ENCODE measurements at places on chromosomes 5 and 9.

DNA sequence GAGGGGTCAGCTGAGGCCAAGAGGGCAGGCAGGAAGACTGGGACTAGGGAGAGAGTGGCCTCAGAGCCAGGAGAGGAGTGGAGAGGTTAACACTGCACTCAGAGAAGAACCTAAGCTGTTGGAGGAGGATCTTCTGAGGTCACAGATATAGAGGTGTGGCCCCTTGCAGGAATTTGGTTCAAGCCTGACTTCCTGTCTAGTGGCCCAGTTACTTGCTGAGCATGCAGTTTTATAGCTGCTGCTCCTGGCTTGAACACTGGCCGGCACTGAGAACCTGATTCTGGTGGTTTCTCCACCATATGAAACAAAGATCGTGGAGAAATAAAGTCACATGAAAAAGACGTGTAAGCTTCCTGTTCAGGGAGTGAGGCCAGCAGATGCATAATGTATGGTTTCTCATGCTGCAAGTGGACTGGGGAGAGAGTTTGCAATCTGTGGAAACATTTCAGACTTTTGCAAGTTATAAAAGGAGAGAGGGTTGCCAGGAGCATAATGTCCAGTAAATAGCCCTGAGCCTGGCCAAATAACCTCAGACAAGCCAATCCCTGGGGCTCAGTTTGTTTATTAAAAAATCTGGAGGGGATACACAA lies 82.6 kb downstream of the GALNT10 start:
- no peak for DNase-seq

DNA sequence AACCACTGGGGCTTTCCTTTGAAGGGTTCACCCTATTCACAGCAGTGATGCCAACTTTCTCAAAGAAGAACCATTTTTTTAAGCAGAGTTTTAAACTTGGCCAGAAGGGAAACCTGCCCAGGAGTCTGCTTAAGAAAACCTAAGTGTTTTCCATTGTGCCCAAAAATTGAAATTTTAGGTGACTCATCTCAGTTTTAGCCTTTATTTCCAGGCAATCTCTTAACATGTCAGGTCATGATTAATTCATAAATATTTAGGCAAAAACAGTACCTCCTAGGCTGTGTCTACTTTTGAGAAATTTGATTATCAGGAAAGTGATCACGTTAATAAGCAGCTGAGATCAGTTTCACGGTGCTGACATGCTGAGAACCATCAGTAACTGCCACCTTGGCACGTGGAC lies 61.9 kb downstream of the TLE1 start:
- no peak for DNase-seq

- DNase-seq = no peak
Observed at GRCh38 chr9:114172981-114173833, 17.9 kb downstream of the COL27A1 start.

DNA sequence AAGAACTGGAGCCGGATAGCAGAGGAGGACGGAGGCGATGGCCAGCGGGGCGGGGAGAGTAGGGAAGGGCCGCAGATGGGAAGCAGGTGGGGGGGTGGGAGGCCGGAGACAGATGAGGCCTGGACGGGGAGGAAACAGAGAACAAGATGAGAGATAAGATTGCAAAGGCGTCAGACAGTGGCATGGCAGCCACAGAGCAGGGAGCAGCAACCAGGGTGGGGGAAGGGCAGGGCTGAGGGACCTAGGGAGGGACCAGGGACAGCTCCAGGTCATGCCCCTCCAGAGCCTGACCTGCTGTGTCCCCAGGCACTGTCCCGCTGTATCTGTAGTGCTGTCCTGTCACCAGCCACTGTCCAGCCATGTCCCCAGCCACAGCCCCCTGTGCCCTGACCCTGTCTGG lies 49.6 kb upstream of the LMX1B start:
- DNase-seq = no peak

- DNase-seq = no peak
Observed at GRCh38 chr9:126665644-126666035, 51.9 kb downstream of the LMX1B start.

DNA sequence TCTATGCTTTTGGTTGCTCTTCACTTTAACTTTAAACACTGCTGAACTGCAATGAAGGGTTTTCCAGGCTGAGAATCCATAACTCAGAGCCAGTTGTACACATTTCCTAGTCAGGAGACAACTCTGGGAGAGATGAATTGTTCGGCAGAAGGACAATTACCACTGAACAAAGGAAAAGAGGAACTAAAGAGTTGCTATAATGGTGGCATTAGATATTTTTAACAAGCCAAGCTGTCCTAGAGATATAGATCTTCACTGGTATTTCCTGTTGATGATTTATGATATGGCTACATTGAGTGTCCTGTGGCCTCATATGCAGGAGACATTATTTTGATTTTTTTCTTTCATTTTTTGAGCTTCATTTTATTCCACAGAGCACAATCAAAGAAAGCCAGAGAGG lies 219.1 kb upstream of the PCSK5 start:
- DNase-seq = no peak

DNA sequence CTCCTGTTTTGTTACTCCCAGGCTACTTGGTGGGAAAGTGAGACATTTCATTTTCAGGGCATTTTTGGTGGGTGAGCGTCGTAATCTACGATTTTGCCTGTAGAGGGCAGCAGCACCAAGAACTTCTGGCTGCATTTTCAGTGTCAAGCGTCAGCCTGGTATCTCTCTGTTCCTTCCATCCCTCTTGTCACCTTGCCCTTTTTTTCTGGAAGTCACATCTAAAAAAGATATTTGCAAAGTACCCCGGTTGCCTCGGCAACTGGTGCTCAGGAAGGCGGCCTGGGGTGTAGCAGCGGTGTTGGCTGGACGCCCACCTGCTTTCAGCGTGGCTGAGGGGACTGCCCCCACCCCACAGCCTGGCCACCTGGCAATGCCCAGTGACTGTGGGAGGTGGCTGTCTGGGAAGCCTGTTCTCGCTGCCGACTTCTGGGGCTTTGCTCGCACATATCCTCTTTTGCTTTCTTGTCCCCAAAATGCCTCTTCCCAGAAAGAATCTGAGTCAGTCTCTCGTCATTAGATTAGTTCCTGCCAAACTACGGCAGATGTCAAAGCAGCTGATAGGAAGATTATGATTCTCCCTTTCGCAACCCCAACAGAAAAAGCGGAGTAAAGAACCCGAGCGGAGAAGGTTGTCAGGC lies 84.5 kb downstream of the ACER2 start:
- peak; percentile 42 for DNase-seq

DNA sequence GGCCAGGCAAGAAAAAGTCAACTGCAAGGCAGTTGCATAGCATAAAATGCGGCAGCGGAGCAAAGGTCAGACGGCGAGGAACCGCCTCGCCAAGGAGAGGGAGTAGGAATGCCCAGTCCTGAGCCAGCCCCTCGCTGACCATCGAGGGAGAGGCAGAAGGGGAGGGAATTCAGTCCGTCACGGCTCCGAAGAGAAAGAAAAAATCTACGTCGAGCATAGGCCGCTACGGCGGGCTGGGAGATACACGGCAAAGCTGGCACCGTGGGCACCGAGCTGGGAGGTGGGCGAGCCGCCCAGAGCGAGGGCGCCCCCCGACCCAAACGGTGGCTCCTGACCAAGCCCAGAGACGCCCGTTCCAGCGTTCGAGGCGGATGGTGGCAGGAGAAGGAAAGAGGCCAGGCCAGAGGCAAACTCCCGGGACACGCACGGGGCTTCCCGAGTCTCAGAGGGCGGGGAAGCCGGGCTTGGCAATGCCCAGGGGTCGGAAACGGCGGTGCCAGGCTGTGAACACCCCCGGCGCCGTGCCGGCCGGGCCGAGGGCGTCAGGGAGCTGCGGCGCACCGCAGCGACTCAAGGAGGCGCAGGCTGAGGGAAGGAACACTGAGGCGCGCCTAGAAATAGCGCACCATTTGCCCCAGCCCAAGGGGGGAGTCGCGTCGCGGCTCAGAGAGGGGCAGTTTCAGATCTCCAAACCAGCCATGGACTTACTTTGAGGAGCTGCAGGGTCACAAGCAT lies 518 bp downstream of the SPRY4 start:
- DNase-seq = peak; percentile 19

DNA sequence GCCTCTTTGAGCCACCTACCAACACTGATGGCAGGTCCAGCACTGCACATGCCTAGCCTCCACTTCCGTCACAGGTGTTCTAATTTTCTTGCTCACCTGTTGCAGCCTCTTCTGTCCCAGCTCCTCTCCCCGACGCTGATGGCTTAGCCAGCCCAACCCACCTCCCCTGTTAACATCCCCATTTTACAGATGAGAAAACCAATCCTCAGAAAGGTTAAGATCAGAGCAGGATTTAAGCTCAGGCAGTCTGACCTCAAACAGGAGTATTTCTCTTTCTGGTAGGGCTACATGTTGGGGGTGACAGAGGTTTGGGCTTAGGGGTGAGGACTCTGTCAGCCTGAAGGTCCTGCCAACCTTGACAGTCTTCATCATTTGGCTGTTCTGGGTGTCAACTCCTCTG lies 74.5 kb upstream of the PITX1 start:
- DNase-seq = no peak

- no peak for DNase-seq
Observed at GRCh38 chr5:80389580-80389979, 18.3 kb upstream of the ZFYVE16 start.

DNA sequence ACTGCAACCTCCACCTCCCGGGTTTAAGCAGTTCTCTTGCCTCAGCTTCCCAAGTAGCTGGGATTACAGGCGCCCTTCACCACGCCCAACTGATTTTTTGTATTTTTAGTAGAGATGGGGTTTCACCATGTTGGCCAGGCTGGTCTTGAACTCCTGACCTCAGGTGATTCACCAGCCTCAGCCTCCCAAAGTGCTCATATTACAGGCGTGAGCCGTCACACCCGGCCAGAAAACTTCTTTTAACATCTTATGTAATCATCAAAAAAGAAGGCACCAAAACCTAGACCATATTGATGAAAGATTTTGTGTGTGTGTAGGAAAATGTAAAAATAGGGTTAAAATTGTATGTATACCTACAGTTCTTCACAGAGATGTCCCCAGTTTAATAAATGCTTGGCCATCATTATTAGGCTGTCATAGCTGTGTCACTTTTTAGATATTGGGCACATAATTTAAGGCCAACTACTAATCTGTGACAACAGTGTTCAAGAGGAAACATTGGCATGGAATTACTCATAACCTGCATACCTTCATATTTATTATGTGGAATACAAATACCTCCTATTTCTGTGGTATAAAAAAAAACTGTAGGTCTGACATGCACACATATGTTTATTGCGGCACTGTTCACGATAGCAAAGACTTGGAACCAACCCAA lies 44.4 kb downstream of the RAD50 start:
- DNase-seq = no peak

DNA sequence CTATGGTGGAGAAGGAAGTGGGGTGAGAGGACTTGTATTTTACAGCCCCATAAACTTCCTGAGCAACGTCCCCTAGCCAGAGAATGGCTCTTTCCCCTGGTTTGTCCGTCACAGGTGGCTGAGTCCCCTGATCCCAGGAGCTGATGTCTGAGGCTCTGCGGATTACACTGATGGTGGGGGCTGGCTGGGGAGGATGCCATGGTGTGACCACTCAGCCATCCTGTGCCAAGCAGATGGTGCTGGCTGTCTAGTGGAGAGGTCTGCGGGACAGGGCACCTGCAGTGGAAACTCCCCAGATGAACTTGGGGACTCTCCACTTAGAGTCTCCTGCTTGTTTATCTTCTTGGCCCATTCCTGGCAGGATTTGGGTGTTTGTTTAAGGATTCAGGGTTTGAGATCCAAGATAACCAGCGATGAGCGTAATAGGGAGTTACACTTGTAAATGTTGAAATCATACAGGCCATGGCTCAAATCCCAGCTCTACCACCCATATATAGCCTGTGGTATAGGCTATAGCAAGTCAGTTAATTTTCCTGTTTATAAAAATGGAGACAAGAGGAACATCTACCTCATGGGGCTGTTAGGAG lies 4.7 kb upstream of the PTGS1 start:
- no peak for DNase-seq

DNA sequence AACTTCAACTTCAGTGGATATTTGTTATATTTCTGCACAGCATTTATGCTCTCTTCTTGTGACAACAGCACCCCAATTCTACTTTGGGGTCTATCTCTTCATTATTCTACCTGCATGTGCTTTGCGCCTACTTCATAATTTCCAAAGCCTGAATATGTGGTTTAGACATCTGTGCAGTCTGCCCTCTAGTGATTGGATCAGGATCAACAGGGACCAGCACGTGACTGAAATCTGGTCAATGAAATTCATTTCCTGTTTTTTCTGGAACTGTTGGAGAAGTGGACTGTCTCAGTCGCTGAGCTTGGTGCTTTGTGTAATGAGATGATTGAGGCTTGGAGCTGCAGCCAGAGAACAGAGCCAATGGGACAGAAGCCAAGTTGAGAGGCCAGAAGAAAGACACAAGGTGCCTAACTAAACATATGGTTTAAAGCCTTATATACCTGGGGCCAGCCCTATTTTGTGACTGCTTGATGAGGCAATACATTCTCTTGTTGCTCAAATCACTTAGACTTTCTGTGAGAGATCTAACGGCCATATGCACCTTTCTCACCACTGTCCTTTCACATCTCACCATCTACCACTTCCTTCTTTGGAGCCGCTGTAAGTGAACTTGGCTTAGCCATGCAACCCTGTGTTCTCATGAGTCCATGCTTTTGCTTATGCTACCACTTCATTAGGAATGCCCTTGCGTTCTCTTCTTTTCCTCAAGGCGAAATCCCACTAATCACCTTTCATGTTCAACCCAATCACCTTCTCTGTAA lies 68.8 kb upstream of the PPP2R2B start:
- no peak for DNase-seq

DNA sequence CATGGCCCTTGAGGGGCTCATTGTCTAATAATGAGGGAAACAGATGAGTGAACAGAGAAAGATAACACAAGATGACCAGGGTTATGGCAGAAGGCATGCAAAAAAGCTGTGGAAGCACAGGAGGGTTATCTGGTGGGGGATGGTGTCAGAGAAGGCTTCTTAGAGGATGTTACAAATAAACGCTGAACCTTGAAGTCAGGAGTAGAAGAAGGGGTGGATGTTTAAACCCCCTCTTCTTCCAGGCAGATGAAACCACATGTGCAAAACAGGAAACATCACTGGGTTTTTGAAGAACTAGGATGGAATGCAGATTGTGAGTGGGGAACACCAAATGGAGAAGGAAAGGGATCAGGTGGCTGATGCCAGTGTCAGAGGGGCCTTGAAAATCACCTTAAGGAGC lies 41.8 kb upstream of the NR5A1 start:
- DNase-seq = no peak

- DNase-seq = no peak
Observed at GRCh38 chr5:81140943-81141342, 92.2 kb upstream of the CKMT2 start.

GRCh38 chr9:33148367-33149014 lies 18.6 kb downstream of the B4GALT1 start:
- DNase-seq = no peak

GRCh38 chr5:54859316-54859715 lies 126.1 kb downstream of the ESM1 start:
- DNase-seq = no peak

DNA sequence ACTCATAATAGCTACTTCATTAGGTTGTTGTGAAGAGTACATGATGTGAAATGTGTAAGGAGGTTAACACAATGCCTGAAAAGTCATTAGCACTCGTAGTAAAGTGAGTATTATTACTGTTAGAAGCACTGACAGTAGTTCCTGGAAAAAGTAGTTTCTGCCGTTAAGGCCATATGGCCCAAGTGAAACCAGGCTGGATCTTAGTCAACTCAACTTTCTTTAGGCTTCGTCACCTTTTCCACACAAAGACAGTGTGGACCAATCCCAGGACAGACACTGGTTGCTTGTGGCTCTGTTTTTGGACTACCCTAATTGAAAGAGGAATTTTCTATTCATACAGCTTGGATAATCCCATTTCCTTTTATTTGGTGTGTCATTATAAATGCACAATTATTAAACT lies 29.4 kb upstream of the CKMT2 start:
- no peak for DNase-seq
